ENCODE measurements at places on chromosomes 1 and 21.

DNA sequence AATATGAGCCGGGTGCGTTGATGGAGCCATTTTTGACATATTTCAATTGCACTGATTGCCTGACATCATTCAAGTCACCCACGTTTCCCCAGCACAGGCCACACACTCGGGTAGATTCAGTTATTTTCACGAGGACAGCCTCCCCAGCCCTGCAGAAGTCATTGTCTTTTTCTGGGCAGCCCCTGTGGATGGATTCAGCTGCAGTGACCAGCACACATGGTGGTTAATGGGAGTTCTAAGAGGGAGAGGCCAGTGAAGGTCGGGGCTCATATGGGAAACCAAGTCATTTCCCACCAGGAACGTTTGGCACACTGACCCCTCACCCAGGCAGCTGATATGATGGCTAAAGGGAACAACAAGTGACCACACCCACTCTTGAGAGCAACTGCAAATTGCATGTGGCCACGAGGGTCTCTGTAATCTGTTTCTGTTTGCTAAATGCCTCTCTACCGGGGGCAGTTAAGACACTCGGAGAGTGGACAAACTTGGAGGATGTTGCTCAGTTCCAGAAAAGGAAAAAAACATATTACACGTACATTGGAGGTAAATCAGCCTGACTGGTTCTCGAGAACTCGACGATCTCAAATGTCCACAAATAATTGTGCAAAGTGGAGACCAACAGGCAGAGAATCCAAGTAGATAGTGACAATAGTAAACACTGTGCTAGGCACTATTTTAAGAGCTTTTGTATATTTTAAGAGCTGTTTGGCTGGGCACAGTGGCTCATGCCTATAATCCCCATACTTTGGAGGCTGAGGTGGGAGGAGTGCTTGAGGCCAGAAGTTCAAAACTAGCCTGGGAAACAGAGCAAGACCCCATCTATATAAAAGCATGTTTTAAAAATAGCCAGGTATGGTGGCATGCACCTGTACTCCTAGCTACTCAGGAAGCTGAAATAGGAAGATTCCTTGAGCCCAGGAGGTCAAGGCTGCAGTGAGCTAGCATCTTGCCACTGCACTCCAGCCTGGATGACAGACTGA is 167.2 kb upstream of the IRF2BP2 start:
- no peak for DNase-seq

DNA sequence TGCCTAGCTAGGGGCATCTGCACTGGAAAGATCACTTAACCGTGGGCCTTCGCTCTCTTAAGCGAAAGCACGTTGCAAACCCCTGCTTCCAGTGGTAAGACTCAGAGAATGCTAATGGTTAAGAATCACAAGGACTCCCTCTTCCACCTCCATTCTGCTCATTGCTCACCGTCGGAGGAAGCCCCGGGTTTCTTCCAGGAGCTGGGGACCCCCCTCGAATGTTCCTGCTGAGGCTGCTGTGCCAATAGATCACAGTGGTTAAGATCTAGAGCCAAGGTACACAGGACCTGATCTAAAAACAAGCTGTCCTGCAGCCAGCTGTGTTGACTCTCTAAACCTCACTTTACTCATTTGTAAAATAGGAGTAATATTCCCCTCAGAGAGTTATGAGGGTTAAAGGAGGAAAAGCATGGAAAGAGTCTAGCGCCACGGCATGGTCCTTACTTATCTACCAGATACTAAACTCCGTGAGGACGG is 765 bp downstream of the VAMP3 start:
- DNase-seq = no peak

DNA sequence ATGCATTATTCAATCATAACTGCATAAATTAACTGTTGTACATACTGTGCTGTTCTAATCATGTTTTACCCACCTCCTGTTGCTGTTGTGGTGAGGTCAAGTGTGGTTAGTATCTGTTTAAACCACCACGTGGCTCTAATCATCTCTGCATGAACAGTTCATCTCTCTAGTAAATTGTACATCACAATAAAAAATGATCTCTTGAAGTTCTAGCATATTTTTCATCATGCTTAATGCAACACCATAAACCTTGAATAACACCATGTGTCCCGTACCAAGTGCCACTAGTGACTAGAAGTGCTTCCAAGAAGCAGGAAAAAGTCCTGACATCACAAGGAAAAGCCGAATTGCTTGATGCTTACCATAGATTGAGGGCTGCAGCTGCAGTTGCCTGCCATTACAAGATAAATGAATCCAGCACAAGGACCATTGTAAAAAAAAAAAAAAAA is 51.7 kb downstream of the SNRPE start:
- no peak for DNase-seq

GRCh38 chr21:31445137-31445536 is 101.1 kb upstream of the TIAM1 start:
- DNase-seq = no peak

DNA sequence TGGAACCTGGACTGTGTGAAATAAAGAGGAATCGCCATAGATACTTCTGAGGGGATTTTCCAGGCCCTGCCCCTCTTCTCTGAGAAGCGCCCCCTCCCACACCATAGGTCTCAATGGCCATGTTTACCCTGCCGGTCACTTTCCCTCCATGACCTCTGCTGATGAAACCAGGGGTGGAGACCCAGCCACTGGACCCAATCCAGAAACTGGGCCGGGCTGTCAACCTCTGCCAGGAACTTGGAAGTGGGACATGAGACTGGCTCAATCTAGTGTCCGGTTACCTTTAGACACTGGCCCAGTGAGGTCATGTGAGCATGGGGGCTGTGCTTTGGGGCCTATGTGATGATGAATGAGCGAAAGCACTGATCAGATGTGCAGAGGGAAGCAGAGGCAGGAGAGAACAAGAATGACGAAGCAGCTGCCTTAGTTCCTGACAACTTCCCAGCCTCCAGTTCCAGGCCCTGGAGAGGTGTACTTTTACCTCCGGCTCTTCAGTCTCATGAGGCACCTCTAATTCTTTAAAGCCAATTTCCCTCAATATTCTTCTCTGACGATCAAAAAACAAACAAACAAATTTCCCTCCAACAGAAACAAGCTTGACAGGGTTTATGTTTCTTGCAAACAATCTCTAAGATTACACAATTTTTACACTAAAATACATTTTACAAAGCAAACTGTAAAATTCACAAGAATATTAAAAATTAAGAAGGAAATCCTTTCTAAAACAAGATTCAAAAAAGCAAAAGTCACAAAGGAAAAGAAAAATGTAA is 4.9 kb downstream of the ASAP3 start:
- DNase-seq = no peak

GRCh38 chr21:14706712-14707510 is 160.8 kb upstream of the SAMSN1 start:
- DNase-seq = no peak

DNA sequence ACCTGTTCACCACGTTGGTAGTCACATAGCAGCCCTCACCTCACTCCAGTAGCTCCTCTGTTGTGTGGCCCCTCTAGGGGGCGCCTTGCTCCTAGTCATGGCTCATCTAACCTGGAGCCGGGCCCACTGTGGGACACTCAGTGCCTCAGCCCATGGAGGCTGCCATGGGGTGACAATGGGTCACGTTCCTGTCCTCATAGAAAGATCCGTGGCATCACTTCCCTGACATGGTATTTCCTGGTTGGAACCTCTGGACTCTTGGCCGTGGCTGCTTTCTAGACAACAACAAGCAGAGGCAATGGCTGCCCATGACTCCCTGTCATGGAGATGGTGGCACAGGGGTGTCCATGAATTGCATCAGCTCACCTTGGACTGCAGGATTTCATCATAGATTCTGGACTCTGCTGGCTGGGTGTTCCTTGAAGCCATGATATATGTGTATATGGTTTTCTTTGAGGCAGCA is 27.5 kb upstream of the SLAMF6 start:
- peak; percentile 56 for DNase-seq

GRCh38 chr21:34009193-34009592 is 64.2 kb upstream of the MRPS6 start:
- DNase-seq = no peak

GRCh38 chr1:44822981-44823451 is 14.7 kb downstream of the BTBD19 start:
- DNase-seq = no peak

GRCh38 chr1:53325326-53326087 is 2.4 kb downstream of the LRP8 start:
- no peak for DNase-seq

GRCh38 chr1:80893115-80893514 is 907.6 kb upstream of the ADGRL2 start:
- DNase-seq = no peak

DNA sequence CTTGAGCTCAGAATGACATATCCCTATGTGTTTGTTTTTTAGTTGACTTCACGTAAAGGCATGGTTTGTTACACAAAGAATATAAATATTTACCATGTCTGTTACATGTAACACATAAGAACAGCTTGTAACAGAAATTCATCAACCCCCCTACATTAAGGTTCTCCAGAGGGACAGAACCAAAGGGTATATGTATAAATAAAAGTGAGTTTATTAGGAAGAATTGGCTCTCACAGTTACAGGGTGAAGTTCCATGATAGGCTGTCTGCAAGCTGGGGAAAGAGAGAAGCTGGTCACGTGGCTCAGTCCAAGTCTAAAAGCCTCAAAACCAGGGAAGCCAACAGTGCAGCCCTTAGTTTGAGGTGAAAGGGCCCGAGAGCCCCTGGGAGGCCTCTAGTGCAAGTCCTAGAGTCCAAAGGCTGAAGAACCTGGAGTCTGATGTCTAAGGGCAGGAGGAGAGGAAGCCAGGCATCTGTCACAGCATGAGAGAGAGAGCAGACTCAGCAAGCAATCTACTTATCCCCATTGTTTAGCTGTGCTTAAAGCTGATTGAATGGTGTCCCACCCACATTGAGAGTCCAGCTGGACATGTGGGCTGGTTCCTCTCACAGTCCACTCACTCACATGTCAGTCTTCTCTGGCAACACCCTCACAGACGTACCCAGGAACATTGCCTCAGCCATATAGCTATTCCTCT is 15.8 kb downstream of the THRAP3 start:
- no peak for DNase-seq

GRCh38 chr1:212637902-212638301 is 29.3 kb downstream of the ATF3 start:
- DNase-seq = no peak

- DNase-seq = no peak
These were observed 139.2 kb downstream of the USP25 start for GRCh38 chr21:15868940-15869339.

GRCh38 chr1:19232524-19232846 is 18.8 kb downstream of the EMC1 start:
- no peak for DNase-seq

DNA sequence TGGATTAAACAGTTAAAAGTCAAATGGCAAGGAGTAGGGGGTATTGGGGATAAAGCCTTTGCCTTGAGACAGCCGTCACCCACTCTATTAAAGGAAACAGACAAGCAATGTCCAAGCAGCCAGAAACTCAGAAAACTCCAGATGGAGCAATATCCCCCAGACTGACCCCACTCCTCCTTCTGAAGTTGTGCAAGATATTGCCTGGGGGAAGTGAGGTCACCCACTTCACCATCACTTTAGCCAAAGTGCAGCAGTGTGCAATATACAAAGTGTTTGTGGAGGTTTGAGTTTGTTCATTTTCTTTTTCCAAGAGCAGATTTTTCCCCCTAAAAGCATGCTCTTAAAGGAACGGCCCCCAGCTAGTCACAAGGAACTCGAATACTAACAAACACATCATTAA is 125.1 kb downstream of the ETS2 start:
- no peak for DNase-seq

- no peak for DNase-seq
These were observed 106.0 kb downstream of the DPYD start for GRCh38 chr1:97814804-97815203.

GRCh38 chr1:103146166-103146565 is 37.8 kb upstream of the COL11A1 start:
- no peak for DNase-seq

DNA sequence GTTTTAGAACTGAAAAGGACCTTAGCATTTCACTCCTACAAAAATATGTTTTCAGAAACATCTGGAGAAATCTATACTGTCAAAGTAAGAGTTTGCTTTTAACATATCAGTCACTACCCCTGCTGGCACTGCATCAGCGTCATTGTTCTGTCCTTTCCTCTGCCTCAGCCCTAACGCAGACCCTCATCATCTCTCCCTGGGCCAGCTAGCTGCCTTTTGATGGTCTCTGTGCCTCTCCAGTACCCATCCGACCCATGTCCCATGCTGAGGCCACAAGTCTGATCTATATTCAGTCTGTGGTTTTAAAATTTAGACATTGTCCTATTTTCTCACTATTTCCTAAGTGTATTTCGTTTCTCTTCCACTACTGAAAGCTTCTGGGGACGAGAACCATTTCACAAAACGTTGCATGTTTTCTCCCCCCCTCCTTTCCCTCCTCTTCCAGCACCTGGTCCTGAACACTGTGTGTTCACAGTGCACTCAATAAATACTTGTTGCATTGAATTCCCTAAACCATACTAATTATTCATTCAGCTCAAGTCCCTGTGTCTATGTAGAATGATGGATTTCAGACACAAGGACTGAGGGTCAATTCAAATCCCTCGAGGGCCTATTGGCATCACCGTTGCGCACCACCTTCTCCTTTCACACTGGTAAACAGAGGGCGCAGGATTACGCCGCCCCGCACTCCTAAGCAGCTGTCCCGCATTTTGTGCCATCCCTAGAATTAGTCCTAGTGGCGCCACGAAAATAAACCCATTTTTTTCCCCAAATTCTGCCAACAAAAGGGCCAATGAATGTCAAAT is 53.4 kb downstream of the CD2 start:
- no peak for DNase-seq

GRCh38 chr1:247528812-247529474 is 7.3 kb downstream of the OR2C3 start:
- no peak for DNase-seq

DNA sequence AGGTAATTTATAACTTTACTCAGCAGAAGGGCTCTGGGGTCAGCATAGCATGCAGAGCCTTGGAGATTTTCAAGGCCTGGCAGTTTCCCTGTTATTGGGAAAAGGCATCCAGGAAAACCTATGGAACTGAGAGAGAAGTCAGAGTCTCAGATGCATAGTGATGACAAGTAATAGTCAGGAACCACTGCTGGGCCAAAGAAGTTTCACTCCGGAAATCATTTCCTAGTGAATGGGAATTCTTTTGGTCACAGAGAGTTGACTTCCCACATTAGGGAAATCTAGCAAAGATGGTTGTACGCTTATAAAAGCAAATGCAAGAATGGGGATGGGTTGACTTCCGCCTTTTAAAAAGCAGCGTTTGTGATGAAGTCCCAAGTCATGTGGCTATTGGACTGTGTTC is 28.4 kb upstream of the RUNX1 start:
- DNase-seq = no peak

GRCh38 chr1:92599184-92599583 is 112.5 kb upstream of the GFI1 start:
- no peak for DNase-seq

DNA sequence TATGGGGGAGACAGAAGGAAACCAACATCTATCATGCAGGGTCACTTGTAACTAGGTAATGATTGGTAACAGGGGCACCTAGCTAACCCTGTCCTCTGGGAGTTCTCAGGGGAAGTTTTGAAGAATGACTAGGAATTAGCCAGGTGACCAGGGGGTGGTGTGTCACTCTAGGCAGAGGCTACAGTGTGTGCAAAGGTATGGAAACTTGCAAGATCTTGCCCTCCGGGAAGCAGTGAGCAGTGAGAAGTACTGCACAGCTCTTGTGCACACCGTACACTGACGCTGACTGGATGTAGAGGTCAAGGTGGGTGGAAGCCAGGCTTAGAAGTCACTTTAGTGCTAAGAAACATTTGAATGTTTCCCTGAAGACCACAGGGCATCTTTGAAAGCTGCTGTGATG is 62.9 kb upstream of the LMO4 start:
- DNase-seq = no peak

- no peak for DNase-seq
These were observed 104.1 kb downstream of the NTNG1 start for GRCh38 chr1:107244709-107245500.
